Activated CD8-positive, alpha-beta memory T cell treated with anti-CD3 and anti-CD28 coated beads for 48 hours (primary cell): ENCODE measurements at places on chromosomes 2 and 18.

DNA sequence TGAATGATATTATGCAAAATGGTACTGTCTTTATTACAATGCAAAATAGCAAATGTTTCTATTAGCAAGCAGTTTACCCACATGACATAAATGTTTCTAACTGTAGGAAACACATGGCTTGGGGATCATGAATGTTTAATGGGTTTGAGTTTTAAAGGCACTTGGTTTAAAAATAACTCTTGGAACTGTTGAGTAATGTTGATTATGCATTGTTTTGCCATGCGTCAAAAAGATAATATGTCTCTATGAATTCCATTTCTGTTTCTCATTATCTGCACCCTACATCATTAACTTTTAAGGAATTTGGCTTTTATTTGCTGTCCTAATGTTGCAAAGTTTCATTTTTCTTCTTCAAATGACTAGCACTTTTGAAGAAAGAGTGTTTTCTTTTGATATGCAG is 1355.5 kb downstream of the SUCLG1 start:
- DNase-seq = no peak

- no peak for DNase-seq
Observed at GRCh38 chr2:27079233-27080139, 1.1 kb downstream of the EMILIN1 start.

- no peak for DNase-seq
Observed at GRCh38 chr2:3505771-3506170, 13.6 kb downstream of the ADI1 start.

DNA sequence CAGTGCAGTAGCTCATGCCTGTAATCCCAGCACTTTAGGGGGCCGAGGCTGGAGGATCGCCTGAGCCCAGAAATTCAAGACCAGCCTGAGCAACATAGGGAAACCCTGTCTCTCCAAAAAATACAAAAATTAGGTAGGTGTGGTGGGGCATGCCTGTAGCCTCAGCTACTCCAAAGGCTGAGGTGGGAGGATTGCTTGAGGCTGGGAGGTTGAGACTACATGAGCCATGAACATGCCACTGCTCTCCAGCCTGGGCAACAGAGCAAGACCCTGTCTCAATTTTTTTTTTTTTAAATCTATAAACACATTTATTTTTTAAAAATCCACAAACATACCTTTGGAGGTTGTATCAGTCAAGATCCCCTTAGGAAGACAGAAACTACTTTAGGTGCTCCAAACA is 326.3 kb downstream of the EPHA4 start:
- DNase-seq = no peak

DNA sequence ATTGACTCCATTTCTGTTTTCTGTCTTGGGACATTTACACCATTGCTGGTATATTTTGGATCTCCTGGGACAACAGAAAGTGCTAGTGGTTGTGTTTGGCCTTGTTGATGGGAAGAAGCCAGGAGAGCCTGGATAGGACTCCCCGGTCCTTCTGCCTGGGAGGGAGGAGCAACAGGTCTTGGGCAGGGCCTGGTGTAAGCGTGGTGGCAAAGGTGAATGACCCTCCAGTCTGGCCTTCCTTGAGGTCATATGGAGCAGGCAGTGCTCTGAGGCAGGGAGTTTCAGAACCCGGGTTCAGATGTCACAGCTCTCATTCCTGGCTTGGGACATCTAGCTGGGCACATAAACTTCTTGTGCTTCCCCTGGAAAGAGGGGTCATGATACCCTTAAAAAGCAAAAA is 56.0 kb upstream of the RBM44 start:
- DNase-seq = no peak

DNA sequence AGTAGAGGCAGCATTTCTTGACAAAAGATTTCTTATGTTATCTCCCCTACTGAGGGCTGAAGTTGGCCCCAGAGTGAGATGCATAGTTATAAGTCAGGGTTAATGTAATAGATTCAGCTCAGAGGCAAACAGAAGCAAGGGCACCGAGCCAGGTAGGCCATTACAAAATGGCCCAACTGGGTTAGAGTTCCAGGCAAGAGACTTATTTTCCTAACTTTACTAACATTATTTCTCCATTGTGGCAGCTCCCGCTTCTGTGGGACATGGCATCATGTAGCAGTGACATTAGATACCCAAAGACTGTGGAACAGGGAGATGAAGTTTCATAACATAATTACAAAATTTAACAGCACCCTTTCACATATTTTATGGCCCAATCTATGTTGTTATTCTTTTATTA is 27.1 kb downstream of the TSPYL6 start:
- no peak for DNase-seq
